Epithelial cell of proximal tubule (primary cell): ENCODE measurements at places on chromosomes 3 and 15. TPM values are rescaled to one million over a fixed set of nuclear protein-coding genes. Genes with fewer than 3 reads are reported as not detected.

RASA2 gene
- 10.1 and 15.1 TPM in 2 replicates for total RNA-seq

HYAL1 gene
- total RNA-seq = 1.3 and 2.2 TPM in 2 replicates

MORC1 gene
- not detected in 2 replicates for total RNA-seq

SAMMSON gene
- total RNA-seq = not detected in 2 replicates

SNRPN gene
- 118 and 189 TPM in 2 replicates for total RNA-seq

CTXN2 gene
- total RNA-seq = not detected in 2 replicates

CORO2B gene
- total RNA-seq = 13.5 and 18.3 TPM in 2 replicates

PRR20G gene
- total RNA-seq = not detected in 2 replicates

CNTN6 gene
- total RNA-seq = 0.12 TPM in 1 of 2 replicates, not detected in the other

DNA sequence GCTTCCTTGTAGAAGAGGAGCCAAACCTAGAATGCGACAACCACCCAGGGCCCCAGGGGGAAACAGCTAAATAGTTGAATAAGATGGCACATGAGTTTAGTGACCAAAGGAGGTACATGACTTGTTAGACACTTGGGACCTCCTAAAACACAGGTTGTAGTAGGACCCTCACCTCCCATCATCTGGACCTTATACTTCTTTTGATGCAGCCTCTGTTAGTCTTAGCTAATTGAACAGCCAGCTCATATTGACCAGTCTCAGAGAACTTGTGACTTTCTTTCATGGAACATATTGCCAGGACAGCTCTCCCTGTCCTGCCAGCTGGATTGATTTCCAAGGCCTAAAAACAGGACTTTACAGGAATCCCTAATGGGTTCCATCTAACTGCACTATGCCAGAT is 45.0 kb downstream of the SPSB4 start:
- DNase-seq = no peak

- no peak for DNase-seq
Observed at GRCh38 chr3:106714400-106714799, 662.8 kb upstream of the CCDC54 start.

DNA sequence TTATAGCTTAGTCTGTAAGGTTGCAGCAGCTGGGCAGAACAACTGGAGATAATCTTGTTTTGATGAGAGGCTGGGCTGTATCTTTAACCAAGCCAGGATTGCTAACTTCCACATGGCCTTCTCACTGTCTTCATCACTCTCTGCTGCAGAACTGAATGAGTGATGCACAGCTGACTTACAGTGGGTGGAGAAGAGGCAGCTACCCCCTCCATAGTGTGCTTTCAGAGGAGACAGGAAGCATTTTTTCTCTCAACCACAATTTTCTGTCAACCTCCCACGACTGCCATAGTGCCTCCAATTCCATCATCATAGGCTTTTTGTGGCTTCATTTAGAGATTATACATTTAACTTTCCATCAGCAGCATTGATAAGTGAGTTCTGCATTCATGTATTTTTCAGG is 168.2 kb downstream of the CLSTN2 start:
- DNase-seq = no peak

DNA sequence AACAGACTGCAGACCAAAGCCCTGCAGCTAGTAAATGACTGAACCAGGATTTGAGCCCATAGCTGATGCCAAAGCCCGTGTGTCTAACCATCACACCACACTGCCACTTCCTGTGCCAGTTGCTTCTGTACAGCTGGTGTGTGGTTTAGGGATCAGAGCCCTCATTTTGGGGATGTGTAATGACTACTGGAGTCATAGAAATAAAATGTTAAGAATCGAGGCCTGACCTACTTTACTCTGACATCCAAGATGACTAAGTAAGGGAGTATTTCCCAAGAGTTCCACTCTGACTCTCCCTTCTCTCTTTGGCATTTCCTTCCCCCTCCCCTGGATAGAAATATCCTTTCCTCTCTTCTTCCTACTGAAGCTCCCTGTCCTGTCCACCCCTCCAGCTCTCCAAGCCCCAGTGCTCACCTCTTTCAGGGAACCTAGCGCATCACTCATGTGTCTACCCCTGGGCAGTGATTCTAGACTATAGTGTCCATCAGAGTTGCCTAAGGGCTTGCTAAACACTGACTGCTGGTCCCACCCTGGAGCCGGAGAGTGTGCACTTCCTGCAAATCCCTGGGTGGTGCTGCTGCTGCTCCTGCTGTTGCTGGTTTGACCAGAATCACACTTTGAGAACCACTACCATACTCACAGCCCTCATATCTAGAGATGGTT is 53.8 kb downstream of the MGLL start:
- DNase-seq = peak; percentile 95

- no peak for DNase-seq
Observed at GRCh38 chr3:15882577-15882976, 84.8 kb upstream of the ANKRD28 start.

DNA sequence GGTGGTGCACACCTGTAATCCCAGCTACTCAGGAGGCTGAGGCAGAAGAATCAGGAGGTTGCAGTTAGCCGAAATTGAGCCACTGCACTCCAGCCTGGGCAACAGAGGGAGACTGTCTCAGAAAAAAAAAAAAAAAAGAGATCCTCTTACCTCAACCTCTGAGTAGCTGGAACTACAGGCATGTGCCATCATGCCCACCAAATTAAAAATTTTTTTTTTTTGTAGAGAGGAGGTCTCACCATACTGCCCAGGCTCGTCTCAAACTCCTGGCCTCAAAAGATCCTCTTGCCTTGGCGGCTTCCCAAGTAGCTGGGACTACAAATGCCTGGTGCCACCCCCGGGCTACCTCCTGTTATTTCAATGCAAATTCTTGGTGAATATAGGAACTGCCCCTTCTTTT is 1.5 kb downstream of the UMPS start:
- no peak for DNase-seq

DNA sequence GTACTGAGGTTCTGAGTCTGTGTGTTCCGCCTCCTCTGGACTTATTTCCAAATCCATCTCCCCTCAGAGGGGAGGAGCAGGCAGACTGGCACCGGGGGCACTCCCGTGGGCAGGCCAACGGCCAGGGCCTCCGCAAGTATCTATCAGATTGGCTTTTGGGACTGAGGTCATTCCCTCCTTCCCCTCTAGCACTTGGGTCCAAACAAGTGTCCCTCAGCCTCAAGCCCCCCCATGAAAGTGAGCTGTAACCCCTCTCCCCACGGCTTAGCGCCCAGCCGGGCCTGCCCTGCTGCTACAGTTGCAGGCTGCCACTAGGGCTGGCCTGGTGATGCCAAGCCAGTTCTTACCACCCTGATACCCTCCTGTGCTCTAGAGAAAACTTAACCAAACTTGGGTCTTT is 17.4 kb downstream of the ITGA11 start:
- DNase-seq = no peak

DNA sequence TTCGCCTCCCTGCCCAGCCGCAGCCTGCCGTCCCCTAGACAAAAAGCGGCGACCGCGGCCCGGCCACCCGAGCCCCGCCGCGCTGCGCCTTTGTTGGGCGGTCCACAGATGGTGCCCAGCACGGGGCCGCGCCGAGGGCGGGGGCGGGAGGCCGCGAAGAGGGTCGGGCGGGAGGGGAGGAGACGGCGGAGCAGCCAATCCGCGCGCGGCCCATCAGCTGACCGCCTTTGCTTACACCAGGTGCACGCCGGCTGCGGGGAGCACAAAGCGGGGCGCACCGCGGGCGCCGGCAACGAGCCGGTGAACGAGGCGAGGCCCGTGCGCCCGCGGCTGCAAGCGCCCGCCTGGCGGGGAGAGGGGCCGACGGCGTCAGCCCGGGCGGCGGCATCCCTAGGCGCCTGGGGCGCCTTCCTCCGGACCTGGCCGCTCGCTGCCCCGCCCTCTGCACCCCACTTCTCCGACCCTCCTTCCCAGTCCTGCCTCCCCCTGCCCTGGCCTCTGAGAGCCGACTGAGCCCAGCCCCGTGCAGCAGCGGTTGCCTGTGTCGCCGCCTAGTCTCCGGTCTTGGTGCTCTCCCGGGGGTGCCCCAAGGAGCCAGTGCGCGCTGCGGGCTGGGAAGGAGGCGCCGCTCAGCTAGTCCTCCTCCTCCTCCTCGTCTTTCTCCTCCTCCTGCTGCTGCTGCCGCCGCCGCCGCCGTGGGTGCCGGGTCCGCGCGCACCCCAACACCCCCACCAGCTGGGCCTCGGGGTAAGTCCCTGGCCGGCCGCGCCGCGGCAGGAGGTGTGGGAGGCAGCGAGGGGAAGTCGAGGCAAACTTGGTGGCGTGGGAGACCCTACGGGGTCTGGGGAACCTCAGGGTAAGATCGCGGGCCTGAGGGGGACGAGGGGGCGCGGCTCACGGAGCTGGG is at the start of gene LRRN1:
Gene LRRN1 (plus strand): TSS at position 259 of the 907 bp plus-strand sequence. CDS start 45,211 bp downstream, outside the sequence.
- no peak for DNase-seq

DNA sequence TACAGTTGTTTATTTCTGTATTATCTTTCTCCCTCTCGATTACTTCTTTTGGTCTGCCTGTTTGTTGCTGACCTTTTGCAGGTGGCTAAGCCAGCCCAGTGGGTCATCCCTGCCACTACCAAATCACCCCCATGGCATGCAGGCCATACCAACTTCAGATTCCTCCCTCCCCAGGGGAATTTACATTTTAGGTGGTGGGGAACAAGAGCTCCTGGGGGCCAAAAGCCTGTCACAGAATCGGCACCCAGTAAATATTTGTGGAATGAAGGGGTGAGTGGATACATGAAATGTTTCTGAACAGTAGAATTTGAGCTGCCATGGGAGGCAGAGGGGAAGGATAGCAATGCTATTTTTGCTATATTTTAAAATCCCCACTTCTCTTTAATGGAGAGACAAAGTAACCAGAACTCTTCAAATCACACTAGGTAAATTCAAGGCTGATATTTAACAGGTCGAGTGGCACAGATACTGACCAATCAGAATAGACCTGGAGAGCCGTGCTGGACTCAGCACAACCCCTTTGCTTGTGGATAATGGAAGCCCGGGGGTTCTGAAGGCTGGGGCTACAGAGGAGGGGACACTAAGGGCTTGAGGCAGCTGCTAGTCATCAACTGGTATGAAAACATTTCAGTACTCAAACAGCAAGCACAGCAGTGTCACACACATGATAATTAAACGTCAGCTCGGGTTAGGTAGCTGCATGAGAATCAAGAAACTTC is 54.3 kb upstream of the SMAD3 start:
- DNase-seq = no peak

DNA sequence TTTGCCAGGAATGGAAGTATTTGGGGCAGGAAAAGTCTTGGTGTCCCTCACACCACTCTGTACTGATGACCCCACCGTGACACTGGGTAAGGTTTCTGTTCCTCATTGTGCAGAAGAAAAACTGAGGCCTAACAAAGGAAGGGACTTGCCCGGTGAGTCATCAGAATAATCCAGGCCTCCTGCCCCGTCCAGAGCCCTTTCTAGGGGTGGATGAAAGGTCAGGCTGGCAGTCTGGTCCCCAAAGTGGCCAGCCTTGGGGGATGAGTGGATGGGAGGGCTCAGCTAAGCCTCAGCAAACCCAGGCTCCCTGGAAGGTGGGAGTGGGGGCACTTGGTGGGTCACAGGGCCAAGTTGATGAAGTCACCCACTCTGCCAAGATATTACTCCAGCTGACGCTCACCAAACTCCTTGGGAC is 2.3 kb upstream of the DNAH1 start:
- no peak for DNase-seq

DNA sequence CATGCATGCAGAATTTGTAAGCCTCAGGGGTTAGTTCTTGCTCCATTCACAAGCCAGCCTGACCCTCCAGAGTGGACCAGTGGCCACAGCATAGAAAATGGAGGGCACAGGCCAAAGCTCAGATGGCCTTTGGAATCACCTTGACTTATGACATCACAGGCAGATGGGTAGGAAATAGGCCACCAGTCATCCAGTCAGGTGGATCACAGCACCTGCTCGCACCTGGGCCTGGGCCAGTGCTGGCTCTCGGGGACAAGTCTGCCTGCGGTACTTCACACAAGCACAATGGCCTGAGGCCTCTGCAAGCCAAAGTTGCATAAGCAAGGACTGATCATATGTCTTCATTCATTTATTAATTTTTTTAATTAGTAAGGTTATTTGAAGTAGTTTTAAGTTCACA is 39.3 kb downstream of the PPCDC start:
- DNase-seq = no peak

DNA sequence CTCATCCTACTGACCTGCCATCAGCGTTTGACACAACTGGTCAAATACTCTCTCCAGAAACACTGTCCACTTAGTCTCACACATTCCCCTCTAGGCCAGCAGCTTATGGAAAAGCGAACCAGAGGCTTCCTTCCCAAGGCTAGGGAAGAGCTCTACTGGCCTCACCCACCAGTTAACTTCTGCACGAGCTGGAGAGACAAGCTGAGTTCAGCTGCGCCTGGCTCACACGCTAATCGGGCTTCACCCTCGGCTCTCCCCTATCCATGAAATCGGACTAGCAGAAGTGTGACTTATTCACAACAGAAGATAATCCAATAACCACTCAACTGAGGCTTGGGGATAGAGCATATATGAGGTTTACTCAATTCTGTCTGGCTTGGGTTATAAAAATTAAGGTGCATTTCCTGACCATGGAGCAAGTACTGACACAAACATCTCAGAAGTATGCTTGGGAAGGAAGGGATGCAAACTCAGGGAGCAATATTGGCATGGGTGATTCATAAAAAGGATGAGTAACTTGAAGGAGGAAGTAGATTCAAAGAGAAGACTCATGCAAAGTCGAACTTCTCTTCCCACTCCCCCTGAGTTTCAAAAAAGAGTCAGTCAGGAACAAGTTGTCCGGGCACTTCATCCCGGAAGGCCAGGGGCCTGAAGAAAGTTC is 73.1 kb downstream of the XXYLT1 start:
- no peak for DNase-seq

- no peak for DNase-seq
Observed at GRCh38 chr15:62506217-62506805, 341.2 kb upstream of the C2CD4B start.

DNA sequence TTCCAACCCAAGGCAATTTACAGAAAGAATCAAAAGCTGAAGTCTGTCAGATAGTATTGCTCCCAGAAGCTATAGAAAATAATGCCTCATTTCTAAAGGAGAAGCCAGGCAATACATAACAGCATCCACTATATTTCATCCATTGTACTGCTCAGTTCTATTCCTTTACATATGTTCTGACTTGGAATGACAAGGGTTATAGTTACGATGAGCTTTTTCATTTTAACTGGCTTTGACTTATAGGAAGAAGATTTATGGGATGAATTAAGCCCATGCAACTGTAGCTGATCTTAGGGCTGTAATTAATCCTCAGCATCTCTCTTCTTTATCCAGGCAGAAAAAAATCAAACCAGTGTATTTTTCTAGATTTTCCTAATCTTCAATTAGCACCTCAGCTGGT is 676.3 kb upstream of the CCDC54 start:
- no peak for DNase-seq

- DNase-seq = peak; percentile 55
Observed at GRCh38 chr3:150653110-150653561, 50.0 kb downstream of the SELENOT start.

- DNase-seq = no peak
Observed at GRCh38 chr3:134810052-134810435, 15.0 kb downstream of the EPHB1 start.

- DNase-seq = no peak
Observed at GRCh38 chr15:100234158-100235029, 107.4 kb downstream of the ADAMTS17 start.

- no peak for DNase-seq
Observed at GRCh38 chr3:53550005-53550620, 55.7 kb downstream of the CACNA1D start.

- DNase-seq = no peak
Observed at GRCh38 chr3:130901463-130902204, 7.8 kb downstream of the ATP2C1 start.
